ENCODE measurements at places on chromosomes 5 and 9.

DNA sequence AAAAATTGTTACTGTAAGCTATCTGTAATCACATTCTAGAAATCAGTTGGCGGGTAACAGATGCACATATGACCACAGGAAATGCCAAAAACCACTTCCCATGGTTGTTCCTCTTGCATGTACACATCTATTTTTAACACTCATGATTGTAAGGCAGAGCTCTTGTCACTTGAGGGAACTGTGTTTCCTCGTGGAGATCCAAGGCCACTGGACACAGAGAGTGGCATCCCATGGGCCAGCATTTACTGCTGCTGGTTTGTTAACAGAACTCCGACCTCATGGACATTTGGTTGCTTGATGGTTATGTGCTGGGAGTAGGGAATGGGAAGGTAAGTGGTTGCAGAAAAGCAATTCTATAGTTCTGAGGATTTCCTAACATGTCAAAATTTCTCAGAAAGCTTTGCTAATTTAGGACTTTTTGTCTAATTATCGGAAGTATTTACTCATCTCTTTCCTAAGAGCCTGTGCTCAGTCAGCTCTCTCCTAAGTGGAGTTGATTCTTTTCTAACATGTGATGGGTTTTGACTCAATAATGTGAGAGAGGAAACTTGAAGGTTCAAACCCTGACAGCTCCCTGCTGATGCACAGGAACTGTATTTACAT lies 202.0 kb upstream of the NR3C1 start:
- peak; percentile 9 for DNase-seq

DNA sequence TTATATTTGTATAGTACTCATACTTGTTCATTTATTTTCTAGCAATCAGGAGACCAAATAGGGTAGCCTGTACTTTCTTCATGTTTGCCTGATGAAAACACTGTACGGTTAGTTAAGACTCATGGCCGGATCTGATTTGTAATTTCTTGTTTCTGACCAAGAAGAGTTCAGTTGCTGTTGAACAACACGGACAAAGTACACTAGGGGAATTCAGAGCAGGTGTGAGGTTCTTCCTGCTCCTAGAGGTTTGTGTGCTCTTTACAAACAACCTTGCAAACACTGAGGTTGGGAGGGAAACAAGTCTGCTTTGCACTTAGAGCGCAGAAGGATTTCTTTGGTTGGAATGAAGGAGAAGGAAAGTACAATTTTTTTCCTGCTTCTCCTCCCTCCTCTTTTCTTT lies 69.7 kb downstream of the TRIO start:
- no peak for DNase-seq

- DNase-seq: no peak
Observed at GRCh38 chr5:38585816-38586215, 29.4 kb upstream of the LIFR start.

- DNase-seq: no peak
Observed at GRCh38 chr5:177433658-177434217, 7.3 kb downstream of the GRK6 start.

- DNase-seq: no peak
Observed at GRCh38 chr5:110366716-110367115, 359.8 kb downstream of the TMEM232 start.

DNA sequence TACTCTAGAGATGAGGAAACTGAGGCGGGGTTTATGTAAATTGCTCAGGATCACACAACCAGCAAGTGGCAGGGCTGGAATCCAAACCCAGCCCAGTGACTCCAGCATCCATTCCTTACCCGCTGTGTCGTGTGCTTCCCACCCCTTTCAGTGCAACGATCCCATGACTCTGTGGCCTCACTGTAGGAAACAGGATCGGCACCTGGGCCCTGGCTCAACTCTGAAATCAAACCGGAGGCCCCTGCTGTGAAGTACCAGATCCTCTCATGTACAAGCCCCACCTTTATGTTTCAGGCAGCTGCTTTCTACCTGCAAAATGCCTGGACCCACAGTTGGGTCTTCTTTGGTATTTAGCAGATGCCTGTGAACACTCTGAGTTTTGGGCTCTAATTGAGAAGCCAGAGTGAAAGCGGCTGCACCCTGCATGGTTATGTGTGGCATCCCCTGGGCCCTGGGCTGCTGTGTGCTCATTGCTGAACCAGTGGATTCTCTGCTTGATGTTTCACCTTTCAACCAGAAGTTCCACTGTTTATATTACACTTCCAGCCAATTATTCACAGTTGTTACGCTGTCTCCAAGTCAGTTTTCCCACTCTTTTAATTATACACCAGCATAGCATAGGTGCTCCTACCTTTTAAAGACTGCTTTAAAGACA lies 36.7 kb downstream of the ABLIM3 start:
- DNase-seq: no peak

DNA sequence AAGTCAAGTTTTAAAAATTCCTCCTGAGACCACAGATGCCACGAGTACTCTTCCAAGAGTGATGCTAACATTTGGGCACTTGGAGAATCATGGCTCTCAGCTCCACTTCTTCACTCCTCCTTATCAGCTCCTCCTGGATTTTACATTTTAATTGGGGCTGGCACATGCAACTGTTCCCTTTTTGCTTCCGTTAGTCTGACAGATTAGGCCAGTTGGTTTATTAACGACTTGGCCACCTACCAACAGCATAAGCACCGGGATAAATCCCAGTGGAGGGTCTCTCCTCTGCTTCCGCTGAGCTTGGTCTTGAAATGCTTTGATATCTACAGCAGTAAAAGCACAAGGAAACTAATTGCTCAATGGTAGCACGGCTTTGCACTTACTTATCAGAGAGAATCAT lies 134.6 kb upstream of the RASEF start:
- DNase-seq: no peak

DNA sequence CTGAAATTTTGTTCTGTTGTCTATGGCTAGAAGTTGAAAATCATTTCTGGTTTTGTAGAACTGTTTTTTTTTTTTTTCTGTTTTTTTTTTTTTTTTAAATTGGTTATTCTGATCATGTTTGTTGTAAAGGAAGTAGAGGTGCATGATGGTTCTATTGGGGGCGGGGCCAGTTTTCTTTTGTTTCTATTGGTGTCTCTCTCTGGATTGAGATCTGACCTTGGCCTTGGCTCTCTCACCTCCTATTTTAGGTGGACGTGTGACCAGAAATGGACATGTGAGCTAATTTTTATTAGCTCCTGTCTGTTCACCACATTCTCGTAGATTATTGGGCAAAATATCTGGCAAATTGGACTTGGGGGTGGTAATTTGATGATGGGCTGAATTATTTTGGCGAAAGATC lies 3.2 kb downstream of the ZNF618 start:
- no peak for DNase-seq

DNA sequence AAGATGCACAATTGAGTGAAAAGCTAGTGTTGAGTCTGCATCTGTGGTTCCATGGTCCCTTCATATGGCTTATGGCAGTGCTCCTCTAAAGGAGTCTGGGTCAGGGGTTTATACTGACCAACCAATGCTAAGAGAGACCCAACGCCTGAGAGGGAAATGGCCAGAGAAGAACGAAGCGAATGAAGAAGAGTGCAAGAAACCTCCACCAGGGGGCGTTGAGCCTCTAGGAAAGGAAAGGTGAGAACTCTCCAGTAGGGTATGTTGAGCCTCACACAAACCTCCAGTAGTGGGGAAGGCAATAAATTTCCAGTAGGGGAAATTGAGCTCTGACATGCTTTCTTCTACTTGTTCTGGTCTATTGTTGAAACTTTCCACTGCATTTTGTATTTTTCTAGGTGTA lies 470.6 kb downstream of the PRDM9 start:
- DNase-seq: no peak

GRCh38 chr5:143585970-143586369 lies 182.5 kb upstream of the NR3C1 start:
- no peak for DNase-seq

DNA sequence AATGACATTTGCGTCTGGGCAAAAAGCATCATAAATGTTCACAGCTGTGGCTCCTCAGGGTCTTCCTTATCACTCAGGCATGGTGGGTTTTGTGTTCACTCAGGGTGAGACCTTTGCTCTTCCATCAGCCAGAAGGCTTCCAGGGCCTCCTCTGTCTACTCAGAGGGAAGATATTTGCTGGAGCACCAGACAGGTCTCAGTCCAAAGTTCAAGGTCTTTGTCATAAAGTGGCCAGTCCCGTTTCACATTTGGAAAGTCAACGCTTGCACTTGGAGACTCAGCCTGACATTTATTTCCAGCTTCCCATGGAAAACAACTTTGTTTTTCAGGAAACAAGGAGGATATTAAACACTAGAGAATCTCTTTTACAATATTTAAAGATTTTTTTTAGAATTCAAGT lies 12.2 kb upstream of the CARTPT start:
- no peak for DNase-seq

DNA sequence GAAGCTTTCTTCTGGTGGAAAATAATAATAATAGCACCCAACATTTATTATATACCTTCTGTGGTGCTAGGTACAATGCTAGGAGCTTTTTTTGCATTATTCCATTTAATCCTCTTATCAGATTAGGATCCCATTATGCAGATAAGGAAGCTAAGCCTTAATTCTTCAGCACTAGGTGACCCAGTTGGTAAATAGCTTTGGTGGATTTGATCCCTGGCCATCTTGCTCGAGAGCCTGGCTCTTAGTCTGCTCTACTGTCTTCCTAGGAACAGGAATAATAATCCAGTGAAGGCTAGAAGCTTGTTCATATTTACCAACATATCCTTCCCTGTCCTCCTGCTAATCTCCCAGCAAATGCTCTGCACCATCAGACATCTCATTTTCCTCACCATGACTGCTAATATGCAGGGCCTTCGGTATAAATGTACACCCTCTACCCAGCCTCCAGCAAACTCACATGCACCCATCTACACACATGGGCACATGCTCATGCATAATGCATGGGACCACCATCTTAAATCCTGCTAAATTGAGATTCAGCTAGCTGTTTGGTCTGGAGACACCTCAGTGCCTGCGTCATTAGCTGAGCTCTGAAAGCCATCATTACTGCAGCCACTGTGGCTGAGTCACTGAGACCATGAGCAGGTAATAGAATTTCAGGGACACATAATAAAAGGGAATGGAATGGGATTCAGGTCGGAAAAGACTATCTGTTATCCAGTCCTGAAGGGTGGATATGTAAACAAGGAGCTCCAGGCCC lies 87.5 kb downstream of the TRIM32 start:
- DNase-seq: no peak

DNA sequence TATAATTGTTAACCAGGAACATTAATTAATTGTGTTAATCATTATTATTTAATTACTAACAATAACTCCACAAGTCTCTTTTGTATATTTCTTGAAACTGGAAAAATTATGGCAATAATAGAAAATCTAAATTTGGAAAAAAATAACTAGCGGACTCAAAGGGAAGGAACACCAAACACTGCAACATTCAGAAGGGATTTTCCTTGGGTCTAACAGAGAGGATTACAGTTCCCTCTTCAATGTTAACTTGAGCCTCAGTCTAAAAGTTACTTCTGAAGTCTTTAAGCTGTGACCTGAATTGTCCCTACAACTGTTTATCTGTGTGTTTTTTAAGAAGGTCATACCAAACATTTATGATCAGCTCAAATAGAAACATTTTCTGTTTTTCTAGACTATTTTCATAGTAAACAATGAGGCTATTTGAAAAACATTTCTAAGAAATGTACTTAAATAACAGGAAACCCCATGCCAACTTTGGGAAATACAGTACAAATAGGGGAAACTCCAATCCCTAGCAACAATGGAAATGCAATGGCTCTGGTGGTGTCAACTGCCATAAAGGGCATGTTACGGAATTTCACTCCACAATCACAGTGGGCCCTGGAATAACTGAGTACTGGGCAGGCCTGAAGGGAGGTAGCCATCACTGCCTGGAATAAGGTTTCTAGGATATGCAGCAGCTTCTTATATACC lies 61.2 kb downstream of the MCTP1 start:
- DNase-seq: no peak

DNA sequence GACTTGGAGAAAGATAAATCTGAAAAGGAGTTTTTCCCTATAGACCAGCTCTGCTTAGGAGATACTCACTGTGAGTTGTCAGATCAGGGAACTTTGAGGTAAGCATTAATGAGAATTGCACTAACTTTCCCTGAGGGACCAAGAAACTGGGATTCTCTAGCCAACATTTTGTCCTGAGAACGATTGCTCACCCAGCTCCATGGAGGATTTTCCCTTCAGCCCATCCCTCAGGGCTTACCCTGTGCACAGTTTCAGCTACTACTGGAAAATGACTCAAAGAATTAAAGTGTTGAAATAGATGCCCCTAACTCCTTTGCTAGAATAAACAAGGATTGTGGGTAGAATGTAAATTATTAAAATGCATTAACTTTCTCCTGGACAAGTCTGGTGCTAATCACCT lies 237.2 kb upstream of the IL12B start:
- no peak for DNase-seq

- no peak for DNase-seq
Observed at GRCh38 chr9:79673614-79674013, 101.8 kb downstream of the TLE4 start.

GRCh38 chr5:96243862-96244261 lies 189.2 kb downstream of the PCSK1 start:
- DNase-seq: no peak

GRCh38 chr5:126178521-126178920 lies 244.7 kb upstream of the GRAMD2B start:
- no peak for DNase-seq

GRCh38 chr5:2014058-2014610 lies 131.4 kb upstream of the IRX4 start:
- DNase-seq: no peak

Measured in activated naive CD4-positive, alpha-beta T cell treated with Interleukin-2 at 50 U/mL for 16 hours (primary cell).